Lower leg skin (tissue), 4 donors: ENCODE measurements at places on chromosomes 1 and 21. TPM values are rescaled to one million over a fixed set of nuclear protein-coding genes. Genes with fewer than 3 reads are reported as not detected.

FAM20B gene
- total RNA-seq, result 23.1 TPM

CRABP2 gene
- total RNA-seq, result 97.1 TPM

IL10RB gene
- total RNA-seq, result 29.2 TPM

PBX1 gene
- total RNA-seq, result 24.1 TPM

NOL9 gene
- 28.3 TPM for total RNA-seq

MUTYH gene
- 18.6 TPM for total RNA-seq

ZNF644 gene
- 28.0 TPM for total RNA-seq

RIT1 gene
- 16.1 TPM for total RNA-seq

OXCT2 gene
- total RNA-seq, result 6.6 TPM

DNA sequence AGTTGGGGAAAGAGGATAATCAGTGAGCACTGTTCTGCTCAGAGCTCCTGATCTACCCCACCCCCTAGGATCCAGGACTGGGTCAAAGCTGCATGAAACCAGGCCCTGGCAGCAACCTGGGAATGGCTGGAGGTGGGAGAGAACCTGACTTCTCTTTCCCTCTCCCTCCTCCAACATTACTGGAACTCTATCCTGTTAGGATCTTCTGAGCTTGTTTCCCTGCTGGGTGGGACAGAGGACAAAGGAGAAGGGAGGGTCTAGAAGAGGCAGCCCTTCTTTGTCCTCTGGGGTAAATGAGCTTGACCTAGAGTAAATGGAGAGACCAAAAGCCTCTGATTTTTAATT is 42.7 kb downstream of the YARS1 start:
- DNase-seq, result no peak

- no peak for DNase-seq
Observed at GRCh38 chr1:39238476-39238875, 34.0 kb downstream of the MACF1 start.

- DNase-seq, result no peak
Observed at GRCh38 chr1:231216498-231216897, 24.5 kb upstream of the GNPAT start.

DNA sequence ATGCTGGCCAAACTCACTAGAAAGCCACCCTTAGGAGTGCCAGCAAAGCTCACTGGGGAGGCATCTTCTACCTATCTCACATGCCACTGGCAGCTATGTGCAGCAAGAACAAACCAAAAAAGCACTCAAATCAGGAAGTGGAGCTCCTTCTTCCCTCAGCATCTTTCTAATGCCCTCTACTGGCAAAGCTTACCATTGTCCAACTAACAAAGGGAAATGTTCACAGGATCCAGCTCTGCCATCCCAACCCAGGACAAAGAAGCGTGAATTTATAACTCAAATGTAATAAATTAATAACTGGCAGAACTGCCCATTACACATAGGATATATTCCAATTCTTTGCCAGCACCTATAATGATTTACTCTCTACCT is 38.9 kb downstream of the LEPR start:
- DNase-seq, result no peak

- no peak for DNase-seq
Observed at GRCh38 chr21:26165331-26165730, 5.2 kb downstream of the APP start.

GRCh38 chr1:221025501-221025900 is 146.3 kb downstream of the HLX start:
- no peak for DNase-seq

DNA sequence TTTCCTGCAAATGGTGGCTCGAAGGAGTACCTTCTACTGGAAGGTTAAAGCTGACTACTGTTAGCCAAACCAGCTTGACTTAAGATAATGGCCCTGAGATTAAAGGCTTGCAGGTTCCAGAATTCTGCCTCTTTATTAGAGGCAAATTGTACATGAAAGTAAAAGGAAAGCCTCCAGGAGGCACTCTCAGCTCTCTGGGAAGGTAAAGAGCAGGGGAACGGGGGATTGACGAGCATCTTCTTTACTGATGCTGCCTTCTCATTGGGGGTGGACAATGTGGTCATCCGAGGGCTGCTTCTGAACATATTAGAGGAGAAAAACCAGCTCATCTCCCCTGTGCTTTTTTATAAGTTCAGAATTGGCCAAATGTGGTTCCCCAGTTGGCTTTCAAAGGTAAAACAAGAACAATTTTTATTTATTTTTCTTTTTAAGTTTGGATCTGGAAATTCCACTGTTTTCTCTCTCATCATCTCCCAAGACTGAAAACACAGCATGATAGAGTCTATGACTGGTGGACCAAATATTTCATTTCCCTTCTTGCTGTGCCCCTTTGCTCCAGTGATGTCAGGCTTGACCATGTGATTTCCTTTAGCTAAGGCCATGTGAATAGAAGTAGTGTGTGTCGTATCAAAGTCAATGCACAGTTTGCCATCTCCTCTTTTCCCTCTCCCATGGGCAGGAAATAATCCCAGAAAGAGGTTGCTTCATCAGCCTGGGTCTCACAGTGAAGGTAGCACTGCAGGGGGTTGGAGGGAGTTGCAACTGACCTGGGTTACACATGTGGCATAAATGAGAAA is 292.7 kb downstream of the PRDM2 start:
- no peak for DNase-seq

GRCh38 chr1:172360511-172360910 is 60.0 kb upstream of the C1orf105 start:
- no peak for DNase-seq

GRCh38 chr1:28340221-28340974 is 11.6 kb downstream of the MED18 start:
- DNase-seq, result no peak

DNA sequence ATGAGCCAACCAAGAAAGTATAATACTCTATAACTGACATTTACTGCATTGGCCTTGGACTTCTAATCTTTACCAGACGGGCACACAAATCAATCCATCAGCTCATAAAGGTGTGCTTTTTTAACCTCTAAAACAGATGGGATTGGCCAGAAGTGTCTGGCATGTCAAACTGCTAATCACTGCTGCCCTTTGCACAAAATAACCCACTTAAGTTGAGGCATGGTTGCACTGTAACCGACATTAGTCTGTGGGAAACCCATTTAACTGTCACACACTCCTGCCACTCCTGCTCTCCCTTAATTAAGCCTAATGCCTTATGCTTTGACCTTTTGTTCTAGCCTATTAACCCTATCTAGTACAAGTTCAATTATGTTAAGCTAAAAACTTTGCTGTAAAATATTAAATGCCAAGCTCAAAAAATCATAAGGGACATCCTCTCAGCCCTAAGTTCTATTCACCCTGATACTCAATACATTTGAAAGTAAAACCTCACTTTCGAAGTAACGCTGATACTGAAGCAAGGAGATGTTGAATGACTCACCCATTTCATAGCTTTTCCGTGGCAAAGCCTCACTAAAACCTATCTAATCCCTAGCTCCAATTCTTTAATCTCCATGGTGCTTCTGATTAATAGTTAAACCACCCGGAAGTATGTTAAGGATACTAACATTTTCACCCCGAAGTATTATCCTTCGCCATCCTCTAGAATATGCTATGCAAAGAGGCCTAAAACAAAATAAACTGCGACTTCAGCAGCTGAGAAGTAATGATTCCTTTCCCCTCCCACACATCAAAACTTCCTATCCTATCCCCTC is 12.9 kb downstream of the NRIP1 start:
- DNase-seq, result no peak

- DNase-seq, result no peak
Observed at GRCh38 chr1:26727476-26727875, 31.7 kb downstream of the ARID1A start.

DNA sequence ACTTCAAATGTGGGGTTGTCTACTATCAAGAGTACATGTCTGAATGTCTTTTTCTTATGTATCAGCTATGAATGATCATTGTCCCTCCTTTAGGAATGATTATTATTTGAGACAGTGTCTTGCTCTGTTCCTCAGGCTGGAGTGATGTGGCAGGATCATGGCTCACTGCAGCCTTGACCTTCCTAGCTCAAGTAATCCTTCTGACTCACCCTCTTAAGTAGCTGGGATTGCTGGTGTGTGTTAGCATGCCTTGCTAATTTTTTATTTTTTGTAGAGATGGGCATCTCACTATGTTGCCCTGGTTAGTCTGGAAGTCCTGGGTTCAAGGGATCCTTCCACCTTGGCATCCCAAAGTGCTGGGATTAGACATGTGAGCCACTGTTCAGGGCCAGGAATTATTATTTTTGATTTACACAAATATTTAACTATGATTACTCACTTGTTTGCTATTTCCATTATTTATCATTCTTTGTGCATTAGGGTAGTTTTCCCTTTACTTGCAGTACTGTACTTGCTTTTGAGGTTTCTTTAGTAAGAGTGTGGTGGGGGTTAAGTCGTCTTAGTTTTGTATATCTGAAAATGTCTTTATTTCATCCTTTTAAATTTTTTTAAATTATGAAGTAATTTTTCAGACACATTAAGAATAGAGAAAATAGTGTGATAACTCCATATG is 12.8 kb downstream of the S100A7 start:
- no peak for DNase-seq

DNA sequence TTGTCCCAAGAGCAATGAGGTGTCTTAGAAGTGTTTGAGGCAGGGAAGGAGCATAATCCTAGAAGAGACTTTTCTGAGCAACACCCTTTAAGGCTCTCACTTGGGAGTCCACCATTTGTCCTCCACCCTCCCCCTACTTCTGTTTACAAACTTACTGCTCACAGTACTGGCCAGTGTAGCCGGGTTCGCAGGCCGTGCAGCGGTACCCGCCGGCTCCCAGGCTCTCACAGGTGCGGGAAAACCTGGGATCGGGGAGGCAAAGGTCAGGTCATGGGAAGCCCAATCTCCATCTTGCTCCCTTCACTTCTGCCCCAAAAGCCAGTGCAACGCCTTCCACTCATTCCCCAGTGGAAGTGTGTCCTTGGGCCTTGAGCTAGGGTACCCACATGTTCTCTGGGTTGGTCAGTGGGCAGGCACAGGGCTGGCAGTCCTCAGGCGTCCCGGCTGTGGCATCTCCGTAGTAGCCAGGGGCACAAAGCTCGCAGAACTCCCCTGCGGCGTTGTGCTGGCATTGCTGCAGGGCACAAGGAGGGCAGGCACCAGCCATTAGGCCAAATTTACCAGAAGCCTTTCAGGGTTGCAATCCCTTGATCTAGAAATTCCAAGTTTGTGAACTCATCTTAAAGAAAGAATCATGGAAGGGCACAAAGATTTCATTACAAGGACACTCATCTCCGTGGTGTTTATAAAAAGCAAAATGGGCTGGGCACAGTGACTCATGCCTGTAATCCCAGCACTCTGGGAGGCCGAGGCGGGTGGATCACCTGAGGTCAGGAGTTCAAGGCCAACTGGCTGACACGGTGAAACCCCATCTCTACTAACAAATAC is 49.8 kb downstream of the LDLRAD2 start:
- DNase-seq, result no peak

GRCh38 chr1:225652729-225653462 is at the start of gene ENAH:
ENAH (minus strand) TSS chr1:225653123; CDS start chr1:225652690, 433 bp downstream.
- DNase-seq, result peak; percentile 95

- DNase-seq, result no peak
Observed at GRCh38 chr21:39317134-39318090, 4.0 kb upstream of the BRWD1 start.

DNA sequence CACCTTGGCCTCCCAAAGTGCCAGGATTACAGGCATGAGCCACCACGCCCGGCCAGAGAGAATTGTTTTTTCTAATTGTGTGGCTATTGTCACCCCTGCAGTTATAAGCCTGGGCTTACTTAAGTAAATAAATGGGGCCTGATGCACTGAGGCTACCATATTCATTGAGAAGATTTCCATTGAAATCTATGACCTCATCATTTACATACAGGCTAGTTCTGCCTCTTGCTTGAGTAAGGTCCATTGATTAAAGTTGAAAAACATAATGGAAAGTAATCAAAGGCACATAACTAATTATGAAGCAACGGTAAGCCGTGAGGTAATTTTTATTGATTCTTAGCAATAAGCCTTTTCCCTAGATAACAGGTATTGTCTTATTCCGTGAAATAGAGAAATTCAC is 788.9 kb downstream of the ADGRL2 start:
- no peak for DNase-seq

DNA sequence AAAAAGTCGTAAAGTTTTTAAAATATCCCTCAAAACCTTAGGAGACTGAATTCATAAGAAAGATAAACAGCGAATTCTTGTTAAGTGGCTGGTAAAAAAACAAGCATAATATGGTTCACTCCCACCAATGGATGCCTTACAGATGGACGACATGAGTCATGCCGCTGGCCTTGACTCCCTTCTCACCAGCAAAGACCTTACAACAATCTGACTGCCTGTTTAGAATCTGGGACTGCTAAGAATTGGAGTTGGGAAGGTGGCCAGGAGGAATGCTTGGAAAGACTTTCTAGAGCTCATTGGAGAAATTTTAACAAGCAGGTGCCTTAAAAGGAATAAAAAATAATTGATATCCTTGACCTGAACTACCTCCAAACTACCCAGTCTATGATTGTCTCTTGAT is 206.9 kb upstream of the FMN2 start:
- DNase-seq, result no peak

DNA sequence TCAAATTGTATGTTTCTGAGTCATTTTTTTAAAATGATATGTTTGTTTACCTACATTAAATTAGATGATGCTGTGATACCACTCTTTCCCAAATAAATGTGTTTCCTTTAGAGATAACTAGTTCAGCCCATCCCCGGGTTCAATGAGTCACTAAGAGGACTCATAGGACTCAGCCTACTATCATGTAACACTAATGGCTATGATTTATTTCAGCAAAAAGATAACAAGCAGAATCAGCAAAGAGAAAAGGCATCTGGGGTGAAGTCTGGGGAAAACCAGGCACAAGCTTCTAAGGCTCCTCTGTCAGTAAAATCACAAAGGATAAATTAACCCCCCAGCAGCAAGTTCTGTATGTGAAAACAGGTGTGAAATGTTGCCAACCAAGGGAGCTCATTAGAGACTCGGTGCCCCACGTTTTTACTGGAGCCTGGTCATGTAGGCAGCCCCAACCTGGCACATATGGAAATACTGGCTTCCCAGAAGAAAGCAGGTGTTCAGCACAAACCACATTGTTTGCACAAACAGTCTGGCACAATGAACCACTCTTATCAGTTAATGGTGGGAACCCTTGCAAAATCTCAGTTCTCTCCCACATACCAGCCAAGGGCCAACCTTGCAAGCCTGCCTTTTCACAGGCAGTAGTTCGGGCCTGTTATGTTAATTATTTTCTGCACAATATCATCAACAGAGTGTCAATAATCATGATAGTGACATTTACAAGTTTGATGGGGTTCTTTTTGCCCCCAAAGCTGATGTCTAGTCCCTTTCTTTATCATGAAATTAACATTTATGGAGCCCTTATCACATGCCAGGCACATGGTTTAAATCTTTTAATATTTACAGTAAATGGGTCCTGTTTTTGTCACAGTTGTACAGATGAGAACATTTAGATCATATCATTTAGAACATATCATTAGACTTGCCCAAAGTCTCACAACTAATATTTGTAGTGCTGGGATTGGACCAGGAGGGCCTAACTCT is 23.1 kb upstream of the CNN3 start:
- DNase-seq, result no peak
